ENCODE measurements at places on chromosomes 5 and 9.

DNA sequence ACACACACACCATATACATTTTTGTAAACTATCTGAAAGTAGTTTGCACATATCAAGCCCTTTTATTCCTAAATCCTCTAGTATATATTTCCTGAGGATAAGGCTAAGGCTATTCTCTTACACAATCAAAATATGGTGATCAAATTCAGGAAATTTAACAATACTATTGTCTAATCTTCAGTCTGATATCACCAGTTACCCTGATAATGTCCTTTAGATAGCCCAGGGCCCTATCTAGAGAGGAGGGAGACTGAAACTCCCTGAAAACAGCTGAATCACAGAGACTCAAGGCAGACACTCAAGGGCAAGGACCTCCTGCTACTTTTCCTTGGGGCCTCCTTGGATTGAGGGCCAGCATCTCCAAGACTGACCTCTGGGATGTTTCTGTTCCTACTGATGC is 30.4 kb downstream of the PTTG1 start:
- no peak for DNase-seq

DNA sequence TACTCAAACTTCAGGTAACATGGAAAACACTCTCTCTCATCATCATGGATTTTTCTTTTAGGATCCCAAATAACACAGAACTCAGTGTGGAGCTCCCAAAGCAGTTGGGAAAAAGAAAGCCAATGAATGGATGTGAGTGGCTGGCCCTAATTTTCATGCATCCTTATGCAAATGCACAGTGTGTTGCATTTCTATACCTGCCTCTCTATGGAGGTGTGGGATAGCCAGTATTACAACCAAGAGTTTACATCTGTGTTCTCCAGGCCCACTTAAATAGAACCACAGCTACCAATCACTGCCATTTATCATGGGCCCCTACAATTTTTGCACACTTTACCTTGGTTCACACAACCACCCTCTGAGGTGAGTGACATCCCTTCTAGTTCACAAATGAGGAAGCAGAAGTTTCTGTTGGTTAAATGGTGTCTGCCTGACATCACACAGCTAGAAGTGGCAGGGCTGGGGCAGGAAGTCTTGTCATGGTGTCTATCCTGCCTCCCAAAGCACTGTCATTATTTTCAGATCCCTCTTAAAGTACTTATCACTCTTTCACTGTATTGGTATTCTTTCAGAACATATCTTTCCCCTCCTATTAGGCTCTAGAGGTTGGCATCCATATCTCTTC is 17.3 kb downstream of the MAMDC2 start:
- no peak for DNase-seq

DNA sequence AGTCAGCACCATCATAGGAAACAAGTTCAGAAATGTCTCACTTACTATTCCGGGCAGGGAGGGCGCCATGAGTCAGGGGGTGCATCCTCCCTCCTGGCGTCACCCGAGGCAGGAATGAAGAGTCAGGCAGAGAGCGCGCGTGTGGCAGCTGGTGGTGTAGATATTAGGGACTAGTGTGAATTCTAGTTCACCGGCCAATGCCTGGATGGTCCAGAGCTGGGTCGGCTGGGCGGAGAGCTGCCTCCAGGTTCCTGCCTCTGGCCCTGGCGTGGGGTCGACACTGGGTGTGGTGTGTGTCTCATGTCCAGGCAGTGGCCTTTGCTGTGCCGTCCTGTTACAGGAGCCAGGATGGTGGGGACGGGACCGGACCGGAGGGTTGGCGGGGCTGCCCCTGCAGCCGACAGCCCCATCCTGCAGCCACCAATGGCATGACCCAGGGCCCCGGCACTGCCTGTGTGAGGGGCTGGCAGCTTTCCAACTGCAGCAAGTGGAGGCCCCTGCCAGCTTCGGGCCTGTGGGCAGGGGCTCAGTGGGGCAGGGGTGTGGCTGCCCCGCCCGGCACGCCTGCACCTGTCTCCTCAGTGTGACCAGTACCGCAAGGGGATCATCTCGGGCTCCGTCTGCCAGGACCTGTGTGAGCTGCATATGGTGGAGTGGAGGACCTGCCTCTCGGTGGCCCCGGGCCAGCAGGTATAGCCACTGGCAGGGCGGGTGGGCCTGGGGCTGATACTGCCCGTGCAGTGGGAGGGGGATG is 9.1 kb downstream of the DIPK1B start:
- no peak for DNase-seq

GRCh38 chr9:122206118-122207046 is 22.4 kb downstream of the LHX6 start:
- no peak for DNase-seq

- DNase-seq, result peak; percentile 57
These were observed 91.1 kb upstream of the CEP78 start for GRCh38 chr9:78144663-78145377.

GRCh38 chr5:159040181-159040580 is 59.5 kb downstream of the EBF1 start:
- DNase-seq, result no peak

GRCh38 chr9:87836536-87836935 is 46.1 kb upstream of the SPATA31E1 start:
- DNase-seq, result no peak

GRCh38 chr5:95966005-95966404 is 4.4 kb upstream of the ELL2 start:
- no peak for DNase-seq

DNA sequence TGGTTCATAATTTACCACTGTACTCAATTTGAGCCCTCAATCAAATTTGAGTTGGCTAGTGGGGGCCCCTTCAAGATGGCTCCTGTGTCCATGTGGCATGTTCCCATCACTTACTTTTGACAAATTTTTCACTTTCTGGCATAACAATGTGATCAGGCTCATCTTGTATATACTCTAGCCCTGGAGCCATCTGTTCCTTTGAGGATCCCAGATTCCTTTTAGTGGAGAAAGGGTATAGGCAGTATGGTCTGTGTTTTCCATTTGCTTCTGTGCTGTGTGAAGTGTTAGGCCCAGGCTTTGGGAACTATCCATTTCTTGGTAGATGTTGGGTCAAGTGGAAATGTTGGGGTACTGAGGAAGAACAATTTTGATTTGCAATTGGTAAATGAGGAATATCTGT is 45.7 kb downstream of the SH3GL2 start:
- DNase-seq, result no peak

DNA sequence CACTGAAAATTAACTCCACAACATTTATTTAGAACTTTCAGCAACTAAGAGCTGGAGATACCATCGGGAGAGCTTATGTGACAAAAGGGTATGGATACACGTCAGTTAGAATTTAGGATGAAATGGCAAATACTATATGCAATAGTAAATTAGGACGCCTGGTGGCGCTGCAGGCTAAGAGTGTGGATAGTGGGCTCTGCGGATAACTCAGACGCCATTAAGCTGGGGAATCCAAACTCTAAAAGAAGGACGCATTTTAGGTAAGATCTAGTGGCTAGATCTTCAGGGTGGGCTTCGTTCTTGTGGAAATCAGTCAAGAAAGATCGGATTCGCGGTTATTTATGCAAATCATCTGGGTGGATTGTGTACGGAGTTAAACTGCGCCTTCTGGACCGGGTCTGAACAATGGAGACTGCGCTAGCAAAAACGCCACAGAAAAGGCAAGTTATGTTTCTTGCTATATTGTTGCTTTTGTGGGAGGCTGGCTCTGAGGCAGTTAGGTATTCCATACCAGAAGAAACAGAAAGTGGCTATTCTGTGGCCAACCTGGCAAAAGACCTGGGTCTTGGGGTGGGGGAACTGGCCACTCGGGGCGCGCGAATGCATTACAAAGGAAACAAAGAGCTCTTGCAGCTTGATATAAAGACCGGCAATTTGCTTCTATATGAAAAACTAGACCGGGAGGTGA is at the start of gene PCDHB5:
Gene PCDHB5, plus strand, starts transcription at position 177 of the 688 bp plus-strand sequence. Its CDS starts 229 bp downstream, at position 406.
- DNase-seq, result peak; percentile 17

DNA sequence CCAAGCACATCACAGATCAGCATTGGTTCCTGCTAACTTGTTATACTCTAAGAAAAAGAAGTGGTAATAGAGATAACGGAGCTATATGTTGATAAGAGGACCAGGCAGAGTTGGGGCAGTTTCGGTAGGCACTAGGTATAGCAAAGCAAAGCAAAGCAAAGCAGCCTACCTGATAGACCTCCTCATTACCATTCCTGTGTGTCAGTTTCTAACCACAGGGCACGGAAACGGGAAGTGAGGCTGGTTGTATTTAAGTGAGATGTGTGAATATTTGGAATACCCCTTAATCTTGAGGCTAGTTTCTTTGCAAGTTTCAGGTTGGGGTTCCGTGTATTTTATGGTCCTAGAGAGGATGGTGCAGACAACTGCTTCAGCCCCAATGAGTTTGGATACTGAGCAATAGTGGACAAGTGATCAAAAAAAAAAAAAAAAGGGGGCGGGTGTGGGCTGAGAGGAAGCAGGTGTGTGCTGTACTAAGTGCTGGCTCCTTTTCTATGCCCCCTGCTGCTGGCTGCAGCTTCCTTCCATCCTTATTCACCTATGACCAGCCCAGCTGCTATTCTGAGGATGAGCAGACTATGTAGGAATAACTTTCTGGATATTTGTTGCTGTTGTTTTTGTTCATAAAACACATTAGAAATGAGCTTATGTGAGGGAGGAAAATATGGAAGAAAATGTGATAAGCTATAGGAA is 183.3 kb downstream of the SH3GL2 start:
- DNase-seq, result no peak

DNA sequence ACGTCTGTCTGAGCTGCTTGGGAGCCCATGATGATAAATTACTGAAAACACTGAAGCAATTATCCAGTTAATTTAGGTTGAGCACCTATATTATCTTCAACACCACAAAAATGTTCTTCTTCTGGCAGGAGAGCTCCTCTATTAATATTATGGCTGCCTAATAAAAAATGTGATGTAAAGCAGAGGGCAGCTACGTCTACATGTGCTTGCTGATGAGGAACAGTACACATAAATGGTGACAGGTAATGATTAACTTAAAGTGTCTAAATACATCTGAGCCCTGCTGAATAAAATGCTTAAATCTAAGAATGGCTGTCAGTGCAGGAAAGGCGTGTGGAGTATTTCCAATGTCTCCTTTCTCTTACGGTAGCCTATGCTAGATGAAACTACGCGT is 131.3 kb upstream of the NR3C1 start:
- no peak for DNase-seq

DNA sequence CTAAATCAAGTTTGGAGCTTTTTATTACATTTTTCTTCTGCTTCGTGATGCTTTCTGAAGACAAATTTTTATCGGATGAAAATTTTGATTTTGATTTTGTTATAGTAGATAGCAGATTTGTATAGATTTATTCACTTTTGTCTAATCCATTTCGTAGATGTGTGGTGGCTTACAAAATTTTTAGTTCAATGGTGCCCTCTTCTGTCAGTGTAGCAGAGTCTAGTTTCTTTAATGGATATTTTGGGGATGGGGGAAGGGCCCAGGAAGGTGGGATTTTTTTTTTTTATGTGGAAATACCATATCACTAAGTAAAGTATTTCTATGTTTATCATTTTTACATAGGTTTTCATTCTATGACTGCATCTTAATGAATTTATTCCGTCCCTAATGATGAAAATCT is 259.9 kb upstream of the TARS1 start:
- DNase-seq, result no peak

DNA sequence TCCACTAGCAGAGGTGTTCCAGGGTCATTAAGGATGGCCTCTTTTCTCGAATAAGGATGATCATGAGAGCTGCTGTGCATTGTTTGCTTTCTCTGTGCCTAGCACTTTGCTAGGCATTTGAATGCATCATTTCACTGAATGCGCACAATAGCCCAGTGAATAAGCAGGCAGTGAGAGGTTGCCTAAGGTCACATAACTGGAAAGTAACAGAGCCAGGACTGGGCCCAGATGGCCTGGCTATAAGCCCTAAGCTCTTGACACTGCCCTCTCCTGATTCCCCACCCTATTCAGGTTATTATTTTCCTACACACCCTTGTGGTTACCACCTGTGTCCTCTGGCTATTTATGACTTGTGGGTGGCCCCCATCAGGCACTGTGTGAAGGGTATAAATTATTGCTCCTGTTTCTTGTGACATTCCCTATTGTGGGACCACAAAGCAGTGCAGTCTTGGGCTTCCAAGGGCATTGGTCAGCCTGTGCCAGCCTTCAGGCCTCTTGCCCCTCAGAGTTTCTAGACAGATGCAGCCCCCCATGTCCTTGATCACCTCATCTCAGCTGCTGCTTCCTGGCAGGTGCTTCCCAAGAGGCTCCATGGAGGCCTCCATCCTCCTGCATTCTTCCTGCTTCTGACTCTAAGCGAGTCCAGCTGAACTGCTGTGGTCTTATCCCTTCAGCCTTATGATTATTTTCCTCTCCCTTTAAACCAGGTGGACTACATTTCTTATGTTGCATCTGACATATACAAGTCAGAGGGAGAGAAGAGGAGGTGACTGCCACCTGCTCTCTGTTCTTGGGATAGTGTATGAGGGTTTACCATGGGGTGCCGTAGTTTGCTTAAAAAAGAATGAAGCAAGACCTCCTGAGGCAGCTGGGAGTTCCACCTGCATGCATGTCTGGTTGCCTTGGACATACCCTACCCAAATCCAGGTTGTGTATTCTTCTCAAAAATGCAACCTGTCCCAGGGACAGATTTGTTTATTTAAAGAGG is 47.6 kb downstream of the ANGPTL2 start:
- DNase-seq, result peak; percentile 93

- no peak for DNase-seq
These were observed 291.9 kb downstream of the ARL15 start for GRCh38 chr5:54018438-54018837.

- no peak for DNase-seq
These were observed 13.3 kb upstream of the NKD2 start for GRCh38 chr5:995318-995717.

DNA sequence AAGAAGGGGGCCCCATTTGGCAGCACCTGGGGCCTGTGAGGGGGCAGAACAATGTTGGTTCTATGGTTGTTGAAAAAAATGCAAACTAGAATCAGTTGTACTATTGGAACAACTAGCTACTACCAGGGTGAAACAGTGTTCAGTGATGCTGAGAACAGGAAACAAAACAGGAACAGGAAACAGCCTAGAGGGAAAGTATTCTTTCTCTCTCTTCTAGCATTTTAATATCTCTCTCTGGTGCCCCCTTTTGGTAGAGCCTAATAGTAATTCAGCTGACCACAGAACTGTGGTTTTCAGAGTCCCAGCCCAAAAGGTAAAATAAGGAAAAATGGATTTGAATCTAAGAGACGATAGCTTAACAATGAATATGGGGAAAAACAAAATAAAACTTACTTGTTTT is 138.0 kb upstream of the KCNN2 start:
- no peak for DNase-seq
